ENCODE measurements at places on chromosomes 16 and 17.
A peak's percentile ranks its signal among the peaks of the same experiment; 100 is the strongest.

DNA sequence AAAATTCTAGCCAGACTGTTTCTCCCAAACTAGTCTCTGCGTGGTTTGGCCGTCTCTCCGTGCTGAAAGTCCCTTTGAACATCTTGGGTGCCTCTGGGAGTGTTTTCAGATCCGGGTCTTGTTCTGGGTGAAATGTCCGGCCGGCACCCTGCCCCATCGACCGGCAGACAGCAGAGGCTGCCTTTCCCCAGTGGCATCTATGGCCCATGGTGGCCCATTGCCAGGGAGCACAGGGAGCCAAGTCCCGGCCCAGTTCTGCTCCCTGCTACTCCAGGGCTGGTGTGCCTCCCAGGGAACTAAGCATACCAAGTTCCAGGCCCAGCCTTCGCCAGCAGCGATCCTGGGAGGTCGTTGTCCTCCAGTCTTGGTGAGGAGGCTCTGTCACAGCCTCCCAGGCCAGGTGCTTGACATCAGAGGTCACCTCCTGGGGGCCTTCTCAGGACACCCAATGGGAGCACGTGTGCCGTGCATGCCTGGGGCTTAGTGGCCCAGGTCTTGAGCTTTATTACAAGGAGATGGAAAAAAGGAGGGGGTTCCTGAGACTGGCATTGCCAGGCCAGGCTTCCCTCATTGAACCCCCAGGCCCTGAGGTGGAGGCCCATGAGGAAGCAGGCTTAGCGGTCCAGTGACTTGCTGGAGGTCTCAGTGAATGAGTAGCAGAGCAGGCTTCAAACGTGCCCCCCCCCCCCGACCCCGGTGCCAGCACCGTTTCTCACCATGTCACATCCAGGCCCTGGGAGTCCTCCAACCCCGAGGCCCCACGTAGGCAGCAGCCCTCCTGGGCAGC, 54.0 kb downstream of the PGS1 start:
- DNase-seq: no peak

GRCh38 chr16:69107316-69107962, 2.0 kb downstream of the HAS3 start:
- no peak for DNase-seq

DNA sequence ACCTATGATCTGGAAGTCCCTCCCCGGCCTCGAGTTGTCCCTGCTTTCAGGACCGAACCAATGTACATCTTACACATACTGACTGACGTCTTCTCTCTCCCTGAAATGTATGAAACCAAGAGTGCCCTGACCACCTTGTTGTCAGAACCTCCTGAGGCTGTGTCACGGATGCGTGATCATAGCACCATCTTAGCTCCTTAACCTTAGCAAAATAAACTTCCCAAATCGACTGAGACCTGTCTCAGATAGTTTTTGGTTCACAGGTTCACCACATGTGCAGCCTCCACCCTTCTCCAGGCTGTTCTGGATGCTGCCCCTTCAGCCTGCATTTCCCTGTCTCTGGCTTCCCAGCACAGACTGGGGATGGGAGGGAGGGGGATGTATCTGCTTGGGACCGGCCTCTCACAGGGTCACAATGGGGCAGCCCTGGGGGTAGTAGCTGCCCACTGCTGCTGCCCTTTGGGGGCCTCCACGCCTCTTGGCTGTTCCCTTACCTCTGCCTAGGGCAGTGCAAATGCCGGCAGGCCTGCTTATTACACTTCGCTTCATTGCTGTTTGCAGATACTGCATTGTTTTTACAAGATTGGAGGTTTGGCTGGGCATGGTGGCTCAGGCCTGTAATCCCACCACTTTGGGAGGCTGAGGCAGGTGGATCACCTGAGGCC, 69.8 kb downstream of the NT5M start:
- DNase-seq: no peak

DNA sequence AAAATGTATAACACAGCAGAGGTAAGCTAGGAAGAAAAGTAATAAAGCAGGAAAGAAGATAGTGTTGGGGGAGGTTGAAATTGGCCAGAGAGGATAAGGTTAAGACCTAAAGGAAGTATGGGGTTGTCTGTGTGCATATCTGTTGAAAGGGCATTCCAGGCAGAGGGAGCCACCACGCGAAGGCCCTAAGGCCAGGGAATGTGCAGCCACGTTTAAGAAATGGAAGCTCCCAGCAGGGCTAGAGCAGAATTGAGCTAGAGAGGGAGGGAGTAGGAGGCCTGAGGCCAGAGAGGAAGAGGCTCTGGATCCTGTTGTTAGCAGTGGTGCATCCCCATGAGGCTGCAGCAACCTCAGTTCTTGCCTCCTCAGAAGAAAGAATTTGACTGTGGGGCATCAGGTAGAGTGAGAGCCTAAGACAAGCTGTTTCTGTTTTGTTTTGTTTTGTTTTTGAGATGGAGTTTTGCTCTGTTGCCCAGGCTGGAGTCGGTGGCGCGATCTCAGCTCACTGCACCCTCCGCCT, 59.0 kb upstream of the CACNG5 start:
- no peak for DNase-seq

DNA sequence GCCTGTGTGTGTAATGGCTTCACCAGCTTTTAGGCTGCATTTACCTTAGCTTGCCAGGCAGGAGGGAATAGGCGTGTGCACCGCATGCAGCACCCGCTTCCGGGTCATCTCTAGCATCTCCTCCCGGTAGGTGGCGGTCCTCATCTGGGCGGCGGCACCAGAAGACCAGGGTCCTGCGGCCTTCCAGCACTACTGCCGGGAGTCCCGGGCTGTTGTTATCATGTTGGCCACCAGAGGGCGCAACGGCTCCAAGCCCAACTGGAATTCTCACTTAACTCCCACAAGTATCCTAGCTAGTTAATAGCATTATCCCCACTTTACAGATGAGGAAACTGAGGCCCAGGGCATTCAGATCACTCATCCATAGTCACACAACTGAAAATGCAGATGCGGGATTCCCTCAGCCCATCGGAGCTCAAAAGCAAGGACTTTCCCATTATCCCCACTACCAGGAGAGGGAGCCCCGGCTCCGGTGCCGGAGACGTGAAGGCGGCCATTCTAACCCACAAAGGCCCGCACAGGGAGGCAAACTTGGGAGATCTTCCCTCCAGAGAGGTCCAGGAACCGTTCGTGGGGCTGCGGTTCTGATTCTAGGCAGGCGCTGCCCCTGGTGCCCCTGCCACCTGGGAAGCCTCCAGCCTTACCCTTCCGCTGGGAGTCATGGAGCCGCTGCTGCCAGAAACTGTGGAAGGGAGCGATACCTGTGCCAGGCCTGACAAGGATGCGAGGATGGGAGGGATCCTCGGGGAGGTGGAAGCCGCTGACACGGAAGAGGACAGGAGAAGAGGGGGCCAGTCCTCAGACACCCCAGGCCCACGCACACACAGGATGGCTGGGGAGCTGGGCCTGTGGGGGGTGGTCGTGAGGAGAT, 23.9 kb downstream of the LGALS9 start:
- DNase-seq: peak; percentile 72

DNA sequence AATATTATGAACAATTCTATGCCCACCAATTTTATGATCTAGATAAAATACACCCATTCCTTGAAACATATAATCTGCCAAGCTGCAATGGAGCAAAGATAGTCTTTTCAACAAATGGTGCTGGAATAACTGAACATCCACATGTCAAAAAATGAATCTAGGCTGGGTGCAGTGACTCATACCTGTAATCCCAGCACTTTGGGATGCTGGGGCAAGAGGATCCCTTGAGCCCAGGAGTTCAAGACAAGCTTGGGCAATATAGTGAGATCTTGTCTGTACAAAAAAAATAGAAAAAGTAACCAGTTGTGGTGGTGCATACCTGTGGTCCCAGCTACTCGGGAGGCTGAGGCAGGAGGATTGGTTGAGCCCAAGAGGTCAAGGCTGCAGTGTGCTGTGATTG, 92.5 kb downstream of the N4BP1 start:
- no peak for DNase-seq

GRCh38 chr16:88911136-88911945, 44.9 kb upstream of the PABPN1L start:
- no peak for DNase-seq

DNA sequence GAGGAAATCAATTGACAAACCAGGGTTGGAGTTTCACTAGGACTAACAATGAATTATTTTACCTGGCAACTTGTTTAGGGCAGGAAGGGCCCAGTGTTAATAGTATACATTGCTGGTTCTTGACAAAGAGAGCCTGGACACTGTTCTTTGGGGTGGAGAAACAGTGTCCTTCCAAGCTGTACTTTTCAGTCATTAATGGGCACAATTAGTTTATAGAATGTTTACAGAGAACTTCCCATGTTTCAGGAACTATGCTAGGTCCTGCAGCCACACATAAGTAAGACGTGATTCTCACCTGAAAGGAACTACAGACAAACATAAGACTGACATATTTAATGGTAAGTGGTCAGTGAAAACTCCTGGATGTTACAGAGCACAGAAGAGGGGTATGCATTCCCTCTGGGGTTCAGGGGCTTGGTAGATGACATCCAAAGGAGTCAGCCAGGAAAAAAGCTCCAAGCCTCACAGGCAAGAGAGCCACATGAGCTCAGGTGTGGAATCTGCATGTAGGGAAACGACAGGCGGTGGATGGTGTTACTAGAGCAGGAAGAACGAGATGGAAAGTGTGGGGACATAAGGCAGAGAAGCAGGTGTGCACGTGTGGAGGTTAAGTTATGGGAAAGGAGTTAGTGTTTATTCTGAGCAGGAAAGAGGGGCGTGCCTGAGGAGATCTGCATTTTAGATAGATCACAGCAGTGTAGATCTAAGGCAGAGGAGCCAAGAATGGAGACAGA, 3.8 kb upstream of the DYNLL2 start:
- no peak for DNase-seq

DNA sequence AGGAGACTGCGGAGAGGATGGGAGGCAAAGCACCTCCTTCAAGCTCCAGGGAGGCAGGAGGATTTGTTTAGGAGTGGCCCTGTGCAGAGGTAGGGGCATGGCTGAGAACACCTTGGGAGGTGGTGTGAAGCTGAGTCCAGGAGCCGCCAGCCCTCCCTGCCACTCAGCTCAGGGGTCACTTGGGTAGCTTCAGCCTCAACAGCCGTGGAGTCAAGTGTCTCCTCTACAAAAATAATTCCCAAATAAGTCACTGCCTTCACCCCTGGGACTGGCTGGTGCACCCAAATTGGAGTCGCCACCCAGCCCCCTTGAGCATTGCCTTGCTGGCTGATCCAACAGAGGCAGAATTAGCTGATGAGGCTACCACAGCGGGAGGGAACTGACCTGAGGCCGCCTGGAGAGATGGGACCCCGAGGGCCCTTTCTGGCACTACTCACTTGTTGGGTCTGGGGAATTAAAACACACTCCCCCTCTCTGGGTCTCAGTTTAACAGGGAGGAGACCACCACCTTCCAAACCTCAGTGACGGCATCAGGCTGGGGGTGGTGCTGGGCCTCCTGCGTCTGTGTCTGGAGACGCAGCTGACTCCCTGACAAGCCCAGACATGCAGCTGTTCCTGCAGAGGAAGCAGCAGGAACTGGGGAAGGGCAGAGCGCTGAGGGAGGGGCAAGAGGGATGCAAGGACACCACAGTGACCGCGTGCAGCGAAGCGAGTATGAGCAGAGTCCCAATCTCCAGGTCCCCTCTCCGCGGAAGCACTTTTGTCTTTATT, 87.9 kb upstream of the TOB1 start:
- peak; percentile 41 for DNase-seq

DNA sequence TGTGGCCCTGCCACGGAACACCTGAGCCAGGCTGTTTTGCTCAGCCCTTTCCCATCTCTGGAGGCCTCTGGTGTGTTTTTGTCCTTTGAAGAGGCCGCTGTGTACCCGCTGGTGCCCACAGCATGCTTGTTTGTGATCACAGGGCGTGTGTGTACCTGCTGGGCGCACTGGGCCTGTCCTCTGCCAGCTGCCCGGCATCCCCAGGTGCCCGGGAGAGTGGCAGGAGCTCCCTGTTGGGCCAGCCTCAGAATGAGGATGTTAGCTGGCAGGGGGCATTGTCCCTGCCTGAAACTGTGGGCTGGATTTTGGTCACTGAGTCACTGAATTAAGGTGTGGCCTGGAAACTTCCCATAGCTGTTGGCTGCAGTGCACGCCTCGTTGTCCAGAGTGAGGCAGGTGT, 31.1 kb downstream of the BAIAP2 start:
- peak; percentile 49 for DNase-seq

GRCh38 chr17:74239172-74239571, 25.8 kb downstream of the TTYH2 start:
- DNase-seq: no peak

GRCh38 chr17:2237521-2237921, 66.1 kb downstream of the SMG6 start:
- DNase-seq: peak; percentile 13

- no peak for DNase-seq
Measured at GRCh38 chr16:11273721-11274324, 394 bp upstream of the PRM3 start.

DNA sequence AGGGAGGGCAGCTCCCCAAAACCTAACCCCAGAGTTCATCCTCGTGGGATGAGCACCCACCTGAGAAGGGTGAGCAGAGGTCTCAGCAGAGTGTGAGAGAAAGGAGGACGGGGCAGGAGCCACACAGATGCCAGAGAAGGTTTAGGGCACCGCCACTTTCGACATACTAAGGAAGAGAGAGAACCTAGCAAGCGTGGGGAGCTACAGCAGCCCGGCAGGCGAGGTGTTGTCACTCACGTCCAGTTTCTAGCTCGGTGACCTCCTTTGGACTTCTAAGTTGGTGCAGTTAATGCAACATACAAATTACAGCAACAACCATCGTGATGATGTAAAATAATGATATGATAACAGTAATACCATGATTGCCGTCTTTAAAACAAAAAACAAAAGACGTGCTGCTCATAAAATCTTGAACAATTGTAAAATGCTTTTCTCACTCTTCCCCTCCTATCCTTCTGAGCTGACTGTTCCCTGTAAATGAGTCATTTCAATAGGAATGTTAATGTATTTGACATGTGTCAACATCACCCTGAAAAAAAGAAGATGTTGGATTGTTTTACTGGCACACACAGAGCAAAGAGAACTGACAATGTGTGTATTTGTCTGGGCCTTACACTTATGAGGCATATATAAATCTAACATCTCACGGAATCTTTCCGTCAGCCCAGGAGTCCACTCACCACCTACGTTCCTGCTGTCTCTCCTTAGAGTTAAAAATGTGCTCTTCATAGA, 158.2 kb upstream of the MAF start:
- DNase-seq: no peak

DNA sequence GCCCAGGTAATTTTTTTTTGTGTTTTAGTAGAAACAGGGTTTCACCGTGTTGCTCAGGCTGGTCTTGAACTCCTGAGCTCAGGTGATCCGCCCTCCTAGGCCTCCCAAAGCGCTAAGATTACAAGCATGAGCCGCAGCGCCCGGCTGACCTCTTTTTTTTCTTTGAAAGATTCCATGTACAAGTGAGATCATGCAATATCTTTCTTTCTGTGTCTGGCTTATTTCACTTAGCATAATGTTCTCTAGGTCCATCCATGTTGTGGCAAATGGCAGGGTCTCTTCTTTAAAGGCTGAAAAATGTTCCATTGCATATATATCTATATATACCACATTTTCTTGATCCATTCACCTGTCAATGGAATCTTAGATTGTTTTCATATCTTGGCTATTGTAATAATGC, 255.0 kb upstream of the MYOCD start:
- DNase-seq: no peak

- DNase-seq: no peak
Measured at GRCh38 chr17:74737299-74738050, 419 bp downstream of the RAB37 start.

Data from A172 (cell line).